T-helper 2 cell treated with Interferon-gamma antibody and Interleukin-4, amounts not matched to agents 5 μg/mL and 100 μg/mL, for 36 hours (primary cell): ENCODE measurements at places on chromosomes 12 and 14.

- DNase-seq: no peak
Observed at GRCh38 chr14:69267492-69267891, 7.5 kb downstream of the GALNT16 start.

- peak; percentile 77 for DNase-seq
Observed at GRCh38 chr12:3168223-3169221, 91.3 kb downstream of the TSPAN9 start.

DNA sequence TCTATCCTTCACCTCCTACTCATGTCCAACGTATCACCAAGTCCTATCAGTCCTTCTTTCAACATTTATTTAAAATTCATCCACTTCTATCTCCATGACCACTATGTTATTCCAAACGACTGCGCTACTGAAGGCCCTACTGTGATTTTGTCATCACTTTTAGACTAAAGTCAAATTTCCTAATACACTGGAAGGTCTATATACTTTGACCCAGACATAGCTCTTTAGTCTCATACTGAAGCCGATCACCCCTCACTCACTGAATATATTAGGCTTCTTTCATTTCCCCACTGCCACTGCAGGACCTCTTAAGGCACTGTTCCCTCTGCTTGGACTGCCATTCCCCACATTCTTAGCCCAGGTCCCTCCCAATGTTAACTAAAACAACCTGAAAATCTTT lies 25.6 kb downstream of the SLC38A4 start:
- DNase-seq: no peak

DNA sequence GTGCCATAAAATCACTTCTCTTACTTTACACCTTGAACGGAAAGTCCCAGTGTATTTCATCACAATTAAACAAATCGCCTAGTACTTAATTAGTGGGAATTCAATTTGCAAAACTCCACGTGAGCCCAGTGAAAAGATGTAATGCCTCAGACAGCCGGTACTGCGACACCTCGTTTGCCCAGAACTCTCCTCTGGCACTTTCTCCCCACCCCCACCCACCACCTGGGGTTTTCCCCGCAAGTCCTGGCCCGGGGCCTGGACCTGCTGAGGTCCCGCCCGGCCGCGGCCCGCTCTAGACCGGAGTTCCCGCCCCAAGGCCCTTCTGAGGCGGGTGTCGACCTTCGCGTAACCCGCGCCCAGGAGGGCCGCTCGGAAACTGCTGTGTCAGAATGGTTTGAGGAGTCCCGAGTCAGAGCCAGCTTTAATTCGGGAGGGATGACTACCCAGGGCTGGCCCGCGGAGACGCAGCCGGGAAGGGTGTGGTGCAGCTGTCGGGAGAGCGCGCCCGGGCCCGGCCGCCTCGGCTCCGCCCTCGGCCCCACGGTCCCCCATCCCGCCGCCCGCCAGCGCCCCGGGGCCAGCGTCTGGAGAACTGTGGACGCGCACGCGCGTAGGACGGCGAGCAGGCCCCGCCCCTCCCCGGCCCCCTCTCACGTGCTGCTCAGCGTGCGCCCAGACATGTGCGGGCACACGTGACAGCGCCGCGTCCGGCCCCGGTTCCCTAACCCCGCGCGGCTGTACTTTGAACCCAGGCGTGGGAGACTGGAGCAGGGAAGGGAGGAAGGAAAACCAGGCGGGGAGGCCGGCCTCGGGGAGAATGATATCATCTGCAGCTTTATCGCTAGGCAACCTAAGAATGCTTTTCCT lies 10.8 kb downstream of the BHLHE41 start:
- DNase-seq: peak; percentile 52

- DNase-seq: no peak
Observed at GRCh38 chr14:101325319-101325718, 236.0 kb upstream of the DIO3 start.

- no peak for DNase-seq
Observed at GRCh38 chr14:101634850-101635748, 73.8 kb downstream of the DIO3 start.

- no peak for DNase-seq
Observed at GRCh38 chr12:2291182-2291832, 238.5 kb downstream of the CACNA1C start.

DNA sequence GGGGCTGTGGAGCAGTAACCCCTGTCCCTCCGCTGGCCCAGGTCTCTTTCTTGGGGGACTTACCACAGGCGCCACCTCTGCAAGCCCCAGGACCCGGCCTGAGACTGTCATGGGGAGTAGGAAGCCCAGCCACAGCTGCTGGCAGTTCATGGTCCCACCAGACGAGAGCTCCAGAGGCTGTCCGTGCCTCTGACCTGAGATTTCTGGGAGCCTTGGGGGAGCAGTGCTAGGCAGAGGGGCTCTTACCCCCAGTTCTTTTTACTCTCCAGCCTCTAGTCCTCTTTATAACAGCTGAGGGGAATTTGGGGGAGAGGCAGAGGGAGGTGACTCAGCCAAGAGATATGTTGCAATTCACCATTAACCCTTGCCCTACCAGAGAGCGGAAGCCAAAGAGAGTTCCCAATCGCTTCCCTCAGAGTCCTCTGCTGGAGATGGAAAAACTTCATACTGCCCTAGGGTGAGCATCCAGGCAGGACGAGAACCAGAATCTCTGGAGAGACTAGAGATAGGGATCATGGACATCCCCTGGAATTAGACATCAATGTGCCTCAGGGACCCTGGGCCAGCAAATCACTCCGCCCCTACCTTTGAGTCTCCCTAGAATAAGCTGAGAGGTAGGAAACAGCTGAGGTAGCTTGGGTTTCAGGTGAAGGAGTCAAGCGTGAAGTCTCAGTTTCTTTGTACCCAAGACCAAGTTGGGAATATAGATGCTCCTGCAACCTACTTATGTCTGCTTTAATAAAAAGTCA lies at the start of gene MMP19:
MMP19 (minus strand) TSS at position 256 of the 749 bp plus-strand sequence; CDS start at position 150, 106 bp downstream.
- no peak for DNase-seq

DNA sequence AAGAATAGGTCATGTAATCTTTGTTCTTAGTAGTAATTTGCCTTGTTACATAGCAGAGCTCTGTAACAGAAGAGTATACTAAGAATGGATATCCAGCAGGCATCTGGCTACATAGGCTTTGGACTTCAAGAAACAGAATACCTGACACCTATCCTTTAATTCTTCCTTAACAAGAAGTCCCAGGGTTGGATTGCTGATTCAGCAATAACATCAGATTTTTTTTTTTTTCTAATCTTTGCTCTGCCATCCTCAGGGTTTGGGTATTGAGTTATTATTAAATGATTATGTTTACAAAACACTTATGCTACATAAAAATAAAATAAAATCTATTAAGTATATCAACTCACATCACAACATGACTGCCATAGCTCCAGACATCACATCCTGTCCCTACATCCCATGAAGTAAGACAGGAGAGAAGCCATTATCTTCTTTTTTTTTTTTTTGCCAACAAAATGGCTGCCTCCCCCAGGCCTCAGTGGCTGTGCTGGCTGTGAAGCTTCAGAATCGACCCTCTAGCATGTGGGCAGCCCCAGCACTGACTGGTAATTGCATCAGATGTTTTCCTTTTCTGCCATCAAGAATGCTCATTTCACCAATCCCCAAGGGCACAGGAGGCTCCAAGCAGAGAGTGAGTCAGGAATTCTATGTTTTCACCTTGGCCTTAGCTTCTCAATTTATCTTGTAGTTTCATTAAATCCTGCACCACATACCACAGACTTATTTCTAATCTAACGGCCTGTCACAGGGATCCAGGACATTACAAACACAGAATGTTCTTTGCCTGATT lies 186.2 kb downstream of the DICER1 start:
- no peak for DNase-seq
